ENCODE measurements at places on chromosomes 1 and 21.

GRCh38 chr1:2951856-2952255 lies 69.4 kb upstream of the ACTRT2 start:
- no peak for DNase-seq

GRCh38 chr1:54567961-54568360 lies 19.9 kb downstream of the ACOT11 start:
- DNase-seq = no peak

DNA sequence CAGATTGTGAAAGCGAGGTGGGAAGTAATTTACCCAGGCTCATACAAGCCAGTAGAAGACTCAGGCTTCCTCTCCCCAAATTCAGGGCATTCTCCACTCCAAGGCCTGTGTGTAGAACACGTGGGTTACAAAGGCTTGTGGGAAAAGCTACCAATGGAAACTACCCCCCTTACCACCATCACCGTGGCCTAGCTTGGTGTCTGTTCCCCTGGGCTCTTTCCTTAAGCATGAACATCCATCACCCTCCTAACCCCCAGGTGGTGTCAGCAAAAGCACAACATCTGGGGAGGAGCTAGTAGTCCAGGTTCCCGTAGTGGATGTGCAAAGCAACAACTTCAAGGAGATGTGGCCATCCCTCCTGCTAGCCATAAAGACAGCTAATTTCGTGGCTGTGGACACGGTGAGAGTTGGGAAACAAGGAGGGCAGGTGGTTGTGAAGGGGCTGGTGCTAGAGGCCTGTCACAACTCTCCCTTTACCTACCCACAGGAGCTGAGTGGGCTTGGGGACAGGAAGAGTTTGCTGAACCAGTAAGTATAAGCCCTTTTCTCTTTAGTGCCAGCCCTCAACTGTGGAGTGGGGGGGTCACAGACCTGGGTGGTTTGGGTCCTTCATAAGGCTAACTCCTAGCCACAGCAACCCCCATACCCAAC lies 701 bp upstream of the MUTYH start:
- no peak for DNase-seq

DNA sequence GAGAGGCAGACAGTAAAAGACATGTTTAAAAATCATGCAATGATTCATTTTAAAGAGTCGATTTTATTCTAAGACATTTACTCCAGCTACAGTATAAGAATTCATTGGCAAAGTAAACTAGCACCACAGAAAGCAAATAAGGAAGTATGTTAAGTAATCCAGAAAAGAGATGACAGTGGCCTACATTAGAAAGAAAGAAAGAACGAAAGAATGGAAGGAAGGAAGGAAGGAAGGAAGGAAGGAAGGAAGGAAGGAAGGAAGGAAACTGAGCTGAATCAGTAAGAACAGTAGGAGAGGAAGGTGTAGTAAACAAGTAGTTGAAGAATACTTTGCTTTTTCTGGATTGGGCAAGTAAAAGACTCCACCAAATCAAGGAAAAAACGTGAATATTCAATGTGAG lies 62.2 kb downstream of the ZZZ3 start:
- no peak for DNase-seq

DNA sequence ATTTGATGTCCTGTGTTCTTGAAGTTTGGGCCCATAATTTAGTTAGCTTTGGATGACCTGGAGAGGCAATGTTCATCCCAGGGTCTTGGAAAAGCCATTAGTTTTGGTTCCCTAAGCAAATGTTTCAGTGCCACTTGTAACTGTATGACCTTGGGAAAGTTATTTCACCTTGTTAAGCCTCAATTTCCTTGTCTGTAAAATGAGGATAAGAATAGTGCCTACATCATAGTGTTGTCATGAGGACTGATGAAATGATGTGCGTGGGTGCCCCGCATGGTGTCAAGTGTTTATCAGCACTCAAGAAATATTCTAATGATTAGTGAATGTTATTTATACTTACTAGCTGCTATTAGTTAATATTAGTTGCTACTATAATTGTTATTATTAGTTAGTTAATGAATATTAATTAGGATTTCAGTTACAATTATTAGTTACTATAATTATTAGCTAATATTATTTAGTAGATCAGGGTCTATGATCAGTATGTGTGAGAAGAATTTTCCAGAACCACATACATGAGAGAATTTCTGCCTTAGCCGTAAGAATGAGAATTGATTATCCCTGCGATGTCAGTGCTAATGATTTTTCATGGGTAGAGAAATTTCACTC lies 1.9 kb downstream of the SH3BGR start:
- DNase-seq = no peak

- no peak for DNase-seq
Measured at GRCh38 chr1:183304440-183305107, 113.6 kb downstream of the NMNAT2 start.

- no peak for DNase-seq
Measured at GRCh38 chr1:61647142-61647541, 77.8 kb downstream of the TM2D1 start.

GRCh38 chr1:71557138-71557537 lies 476.3 kb upstream of the ZRANB2 start:
- peak; percentile 45 for DNase-seq

DNA sequence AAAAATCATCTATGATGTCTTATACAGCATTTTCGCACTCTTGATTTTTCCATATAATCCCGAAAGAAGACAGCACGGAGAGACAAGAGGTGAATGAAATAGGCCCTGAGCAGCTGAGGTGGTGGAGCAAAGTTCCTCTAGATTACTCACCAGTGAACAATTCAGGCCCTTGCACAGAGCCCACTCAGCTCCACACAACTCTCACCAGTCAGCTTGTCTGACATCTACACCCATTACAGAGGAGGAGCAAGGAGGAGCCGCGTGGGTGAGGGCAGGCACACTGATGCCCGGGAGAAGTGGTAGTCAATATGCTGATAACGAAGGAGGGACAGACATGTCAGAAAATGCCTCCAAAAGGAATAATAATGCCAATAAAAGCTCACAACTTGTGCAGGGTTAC lies 59.9 kb downstream of the DNM3 start:
- DNase-seq = no peak

DNA sequence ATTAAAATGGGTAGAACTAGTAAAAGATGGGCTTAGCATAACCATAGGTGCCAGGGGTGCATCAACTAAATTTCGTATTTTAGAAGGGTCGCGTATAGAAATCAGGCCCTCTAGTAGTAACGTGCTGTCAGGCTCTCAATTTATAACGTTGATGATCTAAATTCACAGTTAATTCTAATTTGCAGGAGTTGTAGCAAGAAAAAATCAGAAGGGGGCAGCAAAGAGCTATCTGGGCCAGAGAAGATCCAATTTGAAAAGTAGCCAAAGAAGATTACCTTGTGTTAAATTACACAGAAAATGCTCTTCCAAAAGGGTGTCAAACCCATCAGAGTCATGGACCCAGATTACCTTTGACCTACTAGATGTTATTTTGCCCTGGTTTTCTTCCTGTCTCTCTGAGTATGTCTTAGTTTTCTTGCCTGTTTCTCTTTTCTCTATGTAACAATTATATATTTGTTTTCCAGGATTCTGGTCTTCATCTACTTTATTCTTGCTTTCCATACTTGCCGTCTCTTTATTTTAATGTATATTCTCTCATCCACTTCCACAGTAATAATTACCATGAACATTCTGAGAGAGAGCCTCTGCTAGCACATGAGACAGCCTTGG lies 1030.9 kb downstream of the AMY1C start:
- peak; percentile 31 for DNase-seq

DNA sequence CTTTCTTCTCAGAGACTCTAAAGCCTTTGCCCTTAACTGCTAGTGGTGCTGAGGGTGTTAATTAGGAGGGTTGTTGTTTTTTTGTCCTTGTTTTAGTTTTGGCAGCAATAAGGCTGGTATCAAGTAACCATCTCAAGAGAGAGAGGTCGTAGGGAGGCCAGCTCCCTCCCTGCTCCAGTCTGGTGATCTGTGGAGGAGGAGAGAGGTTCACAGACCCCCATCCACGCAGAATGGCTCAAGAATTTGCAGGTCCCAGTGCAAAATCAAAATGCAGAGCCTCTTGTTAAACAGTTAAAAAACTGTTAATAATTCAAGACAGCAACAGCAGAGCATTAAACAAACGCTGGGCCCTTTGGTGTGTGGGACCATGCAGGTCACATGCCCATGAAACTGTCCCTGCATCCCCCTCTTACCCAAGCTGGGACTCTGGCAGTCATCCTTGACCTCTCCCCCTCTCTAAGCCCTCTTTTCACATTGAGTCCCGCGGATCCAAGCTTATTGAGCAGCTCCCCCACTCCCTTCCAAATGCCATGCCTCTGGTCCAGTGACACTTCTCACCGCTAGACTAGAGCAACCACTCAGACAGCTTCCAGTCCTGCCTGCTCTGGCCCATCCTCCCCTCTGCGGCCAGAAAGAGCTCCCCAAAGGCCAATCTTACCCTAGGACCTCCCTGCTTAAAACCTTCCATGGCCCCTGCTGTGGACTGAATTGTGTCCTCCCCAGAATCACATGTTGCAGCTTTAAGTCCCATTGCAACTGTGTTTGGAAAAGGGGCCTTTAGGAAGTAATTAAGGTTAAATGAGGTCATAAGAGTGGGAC lies 47.7 kb upstream of the RPL11 start:
- DNase-seq = no peak

GRCh38 chr1:231581859-231582258 lies 44.7 kb upstream of the DISC1 start:
- DNase-seq = no peak

DNA sequence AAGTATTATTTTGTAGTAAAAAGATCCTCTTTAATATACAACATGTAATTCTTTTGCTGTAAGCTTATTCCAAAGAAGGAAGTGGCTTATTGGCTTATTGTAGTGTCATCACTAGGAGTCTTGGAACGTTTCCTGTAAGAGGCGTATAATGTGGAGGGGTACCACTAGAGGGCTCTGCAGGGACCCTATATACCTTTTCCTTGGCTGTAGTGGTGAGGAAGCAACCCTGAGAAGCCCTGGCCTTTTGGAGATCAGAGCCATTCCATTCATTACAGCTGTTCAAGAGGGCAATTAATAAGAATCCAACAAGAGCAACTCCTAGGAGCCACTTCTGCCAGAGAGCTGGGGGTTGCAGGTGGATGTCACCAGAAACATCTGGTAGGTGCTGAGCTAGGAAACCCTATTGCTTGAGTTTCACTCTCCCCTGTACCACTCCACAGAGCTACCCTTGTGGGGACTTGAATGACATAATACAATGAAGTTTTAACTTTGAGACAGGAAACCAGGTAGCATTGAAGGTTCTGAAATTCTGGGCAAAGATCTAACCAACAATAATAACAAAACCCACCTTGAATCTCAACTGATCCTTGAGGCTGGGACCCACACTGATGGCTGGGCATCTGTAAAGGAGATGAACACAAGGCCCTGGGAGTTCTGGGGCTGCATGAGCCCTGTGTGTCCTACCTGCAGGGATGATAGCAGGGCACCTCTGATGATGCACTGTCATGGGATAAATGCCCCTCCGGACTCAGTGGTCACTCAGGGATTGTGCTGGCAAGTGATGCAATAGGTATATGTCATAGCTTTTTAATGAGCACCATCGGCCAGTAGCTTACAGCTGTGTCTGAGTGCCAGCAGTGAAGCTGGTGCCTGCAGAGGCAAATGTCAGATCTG lies 160.2 kb upstream of the COA6 start:
- DNase-seq = no peak

DNA sequence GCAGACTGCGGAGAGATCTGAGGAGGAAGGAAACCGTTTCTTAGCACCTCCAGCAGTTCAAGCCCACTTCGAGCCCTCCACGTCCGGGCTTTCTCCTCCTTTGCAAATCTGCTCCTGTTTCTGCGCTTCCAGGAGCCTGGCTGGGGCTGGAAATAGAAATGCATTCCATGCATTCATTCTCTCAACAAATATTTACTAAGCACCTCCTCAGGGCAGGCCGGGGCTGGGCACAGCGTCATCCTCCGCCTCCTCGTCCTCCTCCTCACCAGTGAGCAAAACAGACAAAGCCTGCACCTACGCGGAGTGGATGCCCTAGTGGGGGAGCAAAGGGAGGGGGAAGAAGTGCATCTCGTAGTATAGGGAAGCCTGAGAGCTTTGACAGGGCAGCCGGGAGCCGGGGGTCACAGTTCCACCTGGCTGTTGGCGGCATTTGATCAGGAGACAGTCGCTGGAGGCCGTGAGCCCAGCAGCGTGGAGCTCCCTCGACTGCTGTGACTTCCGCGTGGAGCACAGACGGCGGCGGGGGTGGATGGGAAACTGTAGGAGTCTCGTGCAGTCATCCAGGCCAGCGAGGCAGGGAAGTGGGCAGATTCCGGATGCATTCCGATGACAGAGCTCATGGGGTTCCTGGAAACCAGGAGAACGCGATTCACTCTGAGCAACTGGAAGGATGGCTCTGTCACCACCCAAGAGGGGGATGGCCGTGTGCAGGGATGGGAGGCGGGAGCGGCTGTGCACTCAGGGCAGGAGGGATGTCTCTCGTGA lies 93.5 kb downstream of the SIK1 start:
- DNase-seq = peak; percentile 50

DNA sequence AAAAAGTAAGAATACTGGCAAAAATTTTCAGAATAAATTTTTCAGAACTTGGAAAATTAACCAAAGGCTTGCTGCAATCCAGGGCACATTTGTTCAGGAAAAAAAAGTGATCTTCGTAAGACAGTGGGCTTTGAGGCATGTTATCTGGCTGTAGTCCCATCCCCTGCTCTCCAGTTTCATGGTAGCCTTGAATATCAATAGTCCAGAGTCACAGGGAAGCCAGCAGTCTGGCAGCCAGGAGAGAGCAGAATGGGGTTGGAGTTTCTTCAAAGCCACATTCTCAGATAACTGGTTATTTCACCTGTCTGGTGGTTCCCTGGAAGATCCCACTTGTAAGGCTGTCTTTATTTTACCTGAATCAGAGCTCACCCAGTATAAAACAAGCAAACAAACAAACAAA lies 669.3 kb downstream of the MATN1 start:
- DNase-seq = no peak

DNA sequence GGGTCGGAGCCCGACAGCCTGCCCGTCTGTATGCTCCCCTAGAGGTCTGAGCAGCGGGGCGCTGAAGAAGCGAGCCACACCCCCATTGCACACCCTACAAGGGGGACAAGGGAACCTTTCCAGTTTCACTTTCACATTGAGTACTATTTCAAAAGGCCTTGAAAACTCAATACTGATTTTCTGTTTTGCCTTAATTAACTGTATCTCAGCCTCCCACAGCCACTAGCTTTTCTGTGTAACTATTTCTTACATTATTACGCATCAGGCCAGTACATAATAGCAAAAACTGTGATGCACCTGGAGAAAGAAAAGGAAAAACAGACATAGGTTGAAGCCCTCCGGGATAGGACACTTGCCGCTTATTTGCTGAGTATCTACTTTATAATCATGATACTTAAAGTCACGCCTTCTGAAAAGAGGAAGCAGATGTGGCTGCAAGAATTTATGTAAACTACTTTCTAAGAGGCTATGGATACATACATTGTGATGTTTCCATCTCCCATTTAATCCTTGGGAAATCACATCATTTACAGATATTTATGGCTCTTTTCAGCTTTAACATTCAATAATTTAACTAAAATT lies 1719.5 kb downstream of the MRPL39 start:
- DNase-seq = no peak

- no peak for DNase-seq
Measured at GRCh38 chr1:20185834-20186782, at the start of the genes PLA2G2C and UBXN10. PLA2G2C (minus strand) TSS chr1:20186518; CDS start chr1:20177363, 9,155 bp downstream. UBXN10 (plus strand) TSS chr1:20186096; CDS start chr1:20190562, 4,466 bp downstream.

GRCh38 chr1:43651188-43651587 lies 1.2 kb downstream of the KDM4A start:
- DNase-seq = no peak

- no peak for DNase-seq
Measured at GRCh38 chr1:35486858-35487408, 70.3 kb downstream of the KIAA0319L start.

- DNase-seq = no peak
Measured at GRCh38 chr1:31755197-31755611, 8.9 kb downstream of the ADGRB2 start.

Measured in foreskin melanocyte (primary cell).